ENCODE measurements at places on chromosomes 7 and 10. TPM values are rescaled to one million over a fixed set of nuclear protein-coding genes. Genes with fewer than 3 reads are reported as not detected.

DNA sequence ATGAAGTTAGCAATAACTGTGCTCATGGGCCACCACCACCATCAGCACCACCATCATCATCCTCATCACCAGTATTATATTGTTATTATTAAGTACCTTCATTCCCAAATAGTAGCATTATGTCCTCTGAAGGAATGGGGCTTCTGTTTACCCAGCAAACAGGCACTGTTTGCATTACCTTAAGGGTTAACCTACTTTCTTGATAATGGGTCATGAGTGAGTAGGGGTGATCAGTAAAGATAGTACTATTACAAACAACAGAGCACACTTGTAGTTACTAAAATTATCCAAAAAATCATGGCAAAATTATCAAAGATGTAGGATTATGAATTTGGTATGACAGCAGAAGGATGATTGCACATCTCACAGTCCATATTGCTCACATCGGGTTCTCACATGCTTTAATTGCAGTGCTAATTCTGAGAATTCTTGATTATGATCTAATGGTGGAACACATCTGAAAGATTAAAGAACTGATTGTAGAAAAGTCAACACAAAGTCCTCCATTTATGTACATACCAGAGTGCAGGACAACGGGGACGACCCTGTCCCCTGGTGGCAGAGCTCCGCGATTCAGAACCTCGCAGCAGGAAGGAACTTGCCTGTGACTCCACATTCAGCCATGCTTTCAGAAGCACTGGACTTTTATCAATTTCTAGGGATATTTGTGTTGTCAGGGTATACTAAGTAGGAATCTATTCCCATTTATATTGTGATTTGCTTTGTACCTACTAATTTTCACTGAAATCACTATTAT, 31.0 kb downstream of the PDE1C start:
- DNase-seq: no peak

GRCh38 chr10:119754085-119754484, 28.2 kb downstream of the INPP5F start:
- DNase-seq: no peak

DNA sequence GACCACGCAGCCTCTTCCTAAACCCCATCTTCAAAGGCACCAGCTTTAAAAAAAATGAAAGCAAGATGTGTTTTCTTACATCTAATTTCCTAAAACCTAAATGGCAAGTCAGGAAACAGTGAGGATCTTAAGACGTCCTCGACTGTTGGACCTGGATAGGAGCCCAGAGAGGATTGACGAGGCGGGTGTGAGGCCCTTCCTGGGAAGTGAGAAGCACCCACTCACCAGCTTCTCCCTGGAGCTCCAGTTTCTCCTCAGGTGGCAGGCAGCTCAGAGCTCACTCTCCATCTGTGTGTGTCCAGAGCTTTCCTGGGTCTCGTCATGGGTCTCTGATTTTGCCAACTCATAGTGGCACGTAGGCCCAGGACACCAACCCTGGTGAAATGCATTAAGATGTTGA, 614.0 kb upstream of the AUTS2 start:
- no peak for DNase-seq

DNA sequence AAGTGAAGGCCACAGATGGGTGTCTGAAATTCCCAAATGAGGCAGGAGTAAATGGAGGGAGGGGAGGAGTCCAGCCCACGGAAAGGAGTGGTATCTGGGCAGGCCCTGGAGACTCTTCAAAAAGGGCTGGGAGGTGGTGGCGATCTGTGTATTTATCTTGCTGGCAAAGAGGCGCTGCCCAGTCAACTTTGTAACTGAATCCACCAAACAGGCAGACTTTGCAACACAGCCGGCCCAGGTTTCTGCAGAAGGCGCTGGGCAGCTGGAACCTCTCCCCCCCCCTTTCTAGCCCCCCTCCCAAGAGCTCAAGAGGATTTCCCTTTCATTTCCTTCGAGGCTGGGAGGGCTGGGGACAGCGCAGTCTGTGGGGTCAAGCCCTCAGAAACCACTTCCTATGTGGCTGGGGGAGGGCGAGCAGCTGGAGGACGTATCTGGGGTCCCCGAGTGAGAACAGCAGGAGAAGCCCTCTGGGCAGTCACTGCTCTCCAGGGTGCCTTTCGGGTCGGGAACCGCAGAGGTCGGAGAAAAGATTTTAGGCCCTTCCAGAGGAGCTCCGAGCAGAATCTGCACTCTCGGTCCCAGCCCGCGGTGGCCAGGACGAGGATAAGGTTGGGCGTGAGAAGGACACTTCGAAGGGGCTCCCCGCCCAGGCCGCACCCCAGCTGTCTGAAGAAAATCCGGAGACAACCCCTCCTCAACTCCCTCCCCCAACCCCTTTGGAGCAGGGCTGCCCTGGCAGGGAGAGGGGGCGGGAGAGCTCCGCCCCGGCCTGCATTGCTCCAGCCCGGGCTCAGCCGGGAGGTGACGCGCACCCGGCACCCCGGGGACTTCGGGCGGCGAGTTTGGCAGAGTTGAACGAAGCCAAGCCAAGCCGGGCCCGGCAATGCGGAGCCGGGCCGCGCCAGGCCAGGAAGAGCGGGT, 965 bp downstream of the ZCCHC24 start:
- DNase-seq: no peak

Gene MMD2
- total RNA-seq: not detected
